ENCODE measurements at places on chromosomes 11 and 22.

GRCh38 chr11:81444297-81444696 is 1289.4 kb downstream of the FAM181B start:
- DNase-seq = no peak

GRCh38 chr11:130798280-130798679 is 118.0 kb downstream of the SNX19 start:
- DNase-seq = no peak

GRCh38 chr22:48177631-48178030 is 1415.2 kb downstream of the TBC1D22A start:
- no peak for DNase-seq

- peak; percentile 53 for DNase-seq
Observed at GRCh38 chr22:22810018-22810427, 77.6 kb upstream of the IGLL5 start.

DNA sequence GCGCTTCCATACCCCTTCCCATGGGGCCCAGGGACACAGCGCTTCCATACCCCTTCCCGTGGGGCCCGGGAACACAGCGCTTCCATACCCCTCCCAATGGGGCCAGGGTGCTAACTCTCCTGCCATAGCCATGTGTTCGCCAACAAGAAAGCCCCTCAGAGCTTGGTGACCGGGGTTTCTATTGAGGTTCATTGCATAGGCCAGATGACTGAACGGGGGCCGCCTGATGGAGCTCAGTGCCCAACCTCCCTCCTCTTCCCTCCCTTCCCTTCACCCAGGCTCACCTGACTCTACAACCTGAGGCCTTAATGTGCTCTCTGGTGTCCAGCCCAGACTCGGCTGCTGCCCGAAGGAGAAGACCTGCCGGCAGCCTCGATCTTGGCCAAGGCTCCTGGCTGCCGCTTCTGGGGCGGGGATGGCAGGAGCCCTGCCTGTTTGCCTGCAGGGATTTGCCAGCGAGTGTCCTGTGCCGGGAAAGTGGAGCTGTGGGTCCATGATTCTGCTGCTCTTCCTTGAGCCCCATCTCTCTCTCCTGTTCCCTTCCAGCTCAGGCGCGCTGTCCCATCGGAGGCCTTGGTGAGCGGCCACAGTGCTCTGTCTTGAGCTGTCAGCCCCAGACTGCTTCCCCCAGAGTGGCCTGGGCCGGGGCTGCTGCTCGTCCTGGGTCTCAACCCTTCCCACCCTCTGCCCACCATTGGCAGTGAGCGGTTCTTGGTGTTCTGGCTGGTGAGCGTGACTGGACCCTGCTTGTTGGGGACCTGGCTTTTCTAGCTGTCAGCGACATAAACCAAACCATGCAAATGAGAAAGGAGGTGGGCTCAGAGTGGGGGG is 267.0 kb downstream of the TBC1D22A start:
- no peak for DNase-seq

GRCh38 chr22:30873661-30874060 is 94.9 kb downstream of the MORC2 start:
- DNase-seq = no peak

DNA sequence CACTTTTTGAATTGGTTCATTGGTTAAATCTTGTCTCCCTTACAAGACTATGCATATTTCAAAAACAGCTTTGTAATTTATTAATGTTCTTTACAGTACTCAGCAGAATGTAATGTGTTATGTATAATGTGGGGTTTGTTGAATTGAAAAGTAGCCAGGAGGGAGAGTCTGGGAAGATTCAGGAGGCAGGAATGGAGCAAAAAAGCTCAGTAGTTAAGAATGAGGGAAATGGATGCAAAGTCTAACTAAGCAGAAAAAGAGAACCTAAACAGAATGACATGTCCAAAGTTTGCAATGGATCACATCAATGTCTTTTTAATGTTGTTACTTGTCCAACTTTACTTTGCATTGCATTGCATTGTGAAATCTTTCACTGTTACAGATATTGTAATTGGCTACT is 86.5 kb upstream of the CARD18 start:
- DNase-seq = no peak

DNA sequence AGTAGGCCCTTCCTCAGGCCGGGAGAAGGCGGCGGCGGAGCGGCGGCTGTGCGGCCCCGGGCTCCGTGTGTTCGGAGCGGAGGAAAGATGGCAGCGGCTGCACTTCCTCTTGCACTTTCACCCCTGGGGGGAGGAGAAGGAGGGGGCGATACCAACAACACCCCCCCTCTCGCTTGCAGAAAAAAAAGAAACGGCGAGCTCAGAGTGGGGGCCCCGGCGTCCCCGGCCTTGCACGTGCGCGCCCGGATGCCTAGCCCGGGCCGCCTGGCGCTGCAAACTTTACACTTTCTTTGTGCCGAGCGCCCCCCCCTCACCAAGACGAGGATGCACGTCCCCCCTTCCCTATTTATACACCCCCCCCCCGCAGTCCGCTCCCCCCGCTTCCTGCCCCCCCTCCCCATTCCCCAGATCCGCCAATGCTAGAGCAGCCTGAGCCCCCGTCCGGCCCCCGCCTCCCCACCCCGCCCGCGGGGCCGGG is at the start of gene PATZ1:
TSS of gene PATZ1 (minus strand) at position 92 of the 478 bp plus-strand sequence. CDS start 744 bp downstream, outside the sequence.
- peak; percentile 67 for DNase-seq

DNA sequence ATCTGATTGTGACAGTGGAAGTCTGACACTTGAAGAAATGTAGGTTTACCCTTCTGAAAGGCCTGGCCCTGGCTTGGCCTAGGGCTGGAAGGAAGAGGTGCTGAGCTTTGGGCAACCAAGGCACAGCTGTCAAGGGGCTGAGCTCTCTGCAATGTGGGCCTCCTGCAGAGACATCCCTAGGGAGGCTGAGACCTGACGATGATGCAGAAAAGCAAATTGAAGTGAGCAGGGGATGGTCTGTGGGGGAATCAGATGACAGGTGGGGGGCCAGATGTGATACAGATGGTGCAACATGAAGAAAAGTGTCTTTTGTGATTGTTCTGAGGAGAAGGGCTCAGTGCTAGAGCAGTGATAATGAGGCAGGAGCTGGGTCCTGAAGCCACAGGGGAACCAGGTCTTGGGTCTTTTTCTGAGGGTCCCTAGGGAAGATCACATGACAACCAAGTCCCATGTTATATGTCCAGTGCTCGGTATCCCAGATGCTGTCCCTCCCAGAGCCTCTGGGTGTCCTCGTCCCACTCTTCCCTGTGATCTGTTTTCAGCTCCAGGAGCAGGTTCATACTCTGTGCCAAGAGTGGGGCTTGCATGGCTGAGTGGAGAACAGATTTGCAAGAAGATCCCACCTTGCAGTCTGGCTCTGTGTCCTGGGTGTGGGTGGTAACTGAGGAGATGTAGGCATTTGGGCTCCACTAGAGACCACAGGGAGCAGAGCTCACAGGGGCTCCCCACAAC is 79.9 kb upstream of the VPREB1 start:
- DNase-seq = no peak

DNA sequence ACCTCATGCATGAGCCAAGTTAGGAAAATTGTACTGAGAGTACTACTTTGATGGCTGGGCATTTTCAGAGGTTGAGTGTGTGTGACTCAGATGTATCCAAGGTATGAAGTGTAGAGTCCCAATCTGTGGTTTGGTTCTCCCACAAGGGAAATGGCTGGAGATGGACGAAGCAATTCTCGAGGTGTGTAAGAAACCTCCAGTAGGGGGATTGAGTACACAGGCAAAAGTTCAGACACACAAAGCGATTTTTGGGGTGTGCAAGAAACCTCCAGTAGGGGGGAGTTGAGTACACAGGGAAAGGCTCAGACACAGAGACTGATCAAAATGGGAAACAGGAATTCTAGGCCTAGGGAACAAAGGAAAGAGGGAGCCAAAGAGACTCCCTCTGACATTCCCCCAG is 1536.3 kb downstream of the FAM181B start:
- no peak for DNase-seq

GRCh38 chr22:50148991-50149721 is 21.4 kb upstream of the PANX2 start:
- peak; percentile 60 for DNase-seq

DNA sequence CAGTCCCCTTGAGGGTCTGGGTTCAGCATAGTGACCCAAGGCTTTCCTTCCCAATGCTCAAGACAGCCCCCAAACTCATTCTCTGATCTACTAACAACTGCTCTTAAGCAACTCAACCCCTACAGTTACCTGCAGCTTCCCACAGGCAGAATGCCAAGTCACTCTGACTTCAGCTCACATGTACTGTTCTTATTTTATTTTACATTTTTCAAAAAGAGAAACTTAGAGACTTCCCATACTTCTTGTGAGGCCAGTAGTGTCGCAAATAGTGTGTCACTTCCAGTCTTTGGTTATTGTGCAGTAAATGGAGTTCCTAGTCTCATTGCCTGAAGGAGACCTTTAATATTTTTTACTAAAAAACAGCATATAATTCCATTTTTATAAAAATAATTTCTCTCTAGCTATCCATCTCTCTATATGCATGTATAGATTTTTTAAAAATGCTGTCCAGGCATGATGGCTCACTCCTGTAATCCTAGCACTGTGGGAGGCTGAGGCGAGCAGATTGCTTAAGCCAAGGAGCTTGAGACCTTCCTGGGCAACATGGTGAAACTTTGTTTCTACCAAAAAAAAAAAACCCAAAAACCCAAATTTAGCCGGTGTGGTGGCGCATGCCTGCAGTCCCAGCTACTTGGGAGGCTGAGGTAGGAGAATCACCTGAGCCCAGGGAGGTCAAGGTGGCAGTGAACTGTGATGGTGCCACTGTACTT is 41.8 kb downstream of the ENTHD1 start:
- no peak for DNase-seq

DNA sequence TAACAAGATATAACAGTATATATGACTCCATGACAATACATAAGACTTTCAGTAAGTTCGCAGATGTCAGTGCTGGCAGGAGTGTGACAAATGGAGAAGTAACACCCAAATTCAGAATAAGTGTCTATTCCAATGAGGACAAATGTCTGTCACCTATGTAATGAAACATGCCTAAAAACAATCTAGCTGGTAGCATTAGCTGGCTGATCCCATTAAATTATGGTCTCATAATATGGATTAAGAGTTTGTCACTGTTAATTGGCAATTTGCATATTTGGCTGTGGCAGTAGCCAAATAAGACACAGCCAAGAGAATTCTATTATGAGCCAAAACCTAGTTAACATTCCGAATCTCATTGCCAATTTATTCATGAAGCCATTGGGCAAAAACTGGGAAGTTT is 30.2 kb upstream of the CAVIN3 start:
- no peak for DNase-seq

DNA sequence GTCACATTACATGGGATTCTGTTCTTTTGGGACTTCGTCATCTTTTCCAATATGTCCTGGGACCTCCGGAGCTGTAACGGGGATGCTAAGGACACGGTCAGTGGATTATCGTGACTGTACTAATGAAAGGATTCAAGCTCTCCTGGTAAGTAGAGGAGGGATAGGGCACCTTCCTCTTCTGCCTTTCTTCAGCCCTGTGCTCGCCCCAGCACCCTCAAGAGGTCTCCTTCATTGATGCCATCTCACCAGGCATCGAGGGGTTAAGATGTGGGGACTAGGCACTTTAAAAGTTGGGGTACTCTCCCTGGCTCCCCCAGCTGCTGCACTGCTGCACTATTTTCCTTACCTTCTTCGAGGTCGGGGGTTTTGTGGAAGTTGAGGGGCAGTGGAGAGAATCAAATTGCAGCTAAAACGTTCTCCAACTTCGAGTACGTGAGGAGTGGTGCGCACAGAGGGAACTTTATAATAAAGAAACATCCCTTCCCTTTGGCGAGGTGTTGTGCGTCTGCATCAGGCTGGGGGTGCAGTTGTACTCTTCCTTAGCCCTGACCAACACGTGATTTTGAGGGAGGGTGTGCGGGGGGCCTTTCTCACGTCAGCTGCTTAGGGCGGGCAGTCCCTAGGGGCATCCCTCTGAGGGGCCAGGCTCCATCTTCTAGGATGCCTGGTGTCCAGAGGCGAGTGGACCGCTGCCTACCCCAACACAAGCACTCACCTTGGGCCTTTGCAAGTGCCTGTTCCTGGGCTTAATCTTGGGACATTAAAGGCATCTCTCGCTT is 96.1 kb downstream of the GRAMD1B start:
- DNase-seq = no peak

DNA sequence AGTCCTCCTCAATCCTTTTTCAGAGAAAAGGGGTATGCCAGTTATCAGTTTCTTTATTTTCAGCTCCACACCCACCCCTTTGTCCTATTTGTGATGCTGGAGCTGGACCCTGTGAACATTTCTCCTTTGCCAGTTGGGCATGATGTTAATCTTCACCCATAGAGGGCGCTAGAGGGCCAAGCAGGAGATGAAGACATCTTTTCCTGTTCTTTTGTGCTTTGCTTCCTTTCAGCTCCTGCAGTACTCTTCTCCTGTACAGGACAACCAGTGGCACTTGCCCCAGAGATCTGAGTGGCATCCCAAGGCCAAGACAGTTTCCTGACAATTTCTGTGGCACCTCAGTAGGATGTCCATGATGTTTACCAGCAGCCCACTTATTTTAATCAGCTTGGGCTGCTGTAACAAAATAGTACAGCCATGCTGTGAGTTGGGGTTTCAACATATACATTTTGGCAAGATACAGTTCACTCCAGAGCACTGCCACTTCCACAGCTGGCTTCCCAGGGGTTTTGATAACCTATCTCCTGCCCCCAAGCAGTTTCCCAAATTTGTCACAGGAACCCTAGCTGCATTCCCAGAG is 4.6 kb downstream of the SAA2 start:
- peak; percentile 31 for DNase-seq

GRCh38 chr11:8228231-8228630 is 35.4 kb downstream of the LMO1 start:
- no peak for DNase-seq

DNA sequence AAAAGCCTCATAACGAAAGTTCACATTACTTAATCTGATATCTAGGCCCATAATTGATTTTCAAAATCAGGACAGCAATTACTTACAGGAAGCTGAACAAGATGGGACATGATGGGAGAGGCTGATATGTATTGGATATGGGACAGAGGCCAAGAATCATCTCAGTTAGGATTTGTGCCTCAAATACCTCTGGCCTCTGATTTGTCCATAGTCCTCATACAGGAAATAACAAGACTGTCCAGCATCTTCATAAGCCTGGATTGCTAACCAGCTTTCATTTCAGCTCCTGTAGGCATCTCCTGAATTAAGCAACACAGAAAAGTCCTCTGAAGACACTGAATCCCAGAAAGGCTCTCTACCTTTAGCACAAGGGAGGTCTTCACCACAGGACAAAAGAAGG is 4.3 kb upstream of the MRGPRX4 start:
- no peak for DNase-seq

- no peak for DNase-seq
Observed at GRCh38 chr11:106216281-106216680, 138.8 kb downstream of the AASDHPPT start.

Data from activated T-helper 1 cell treated with Interleukin-2 at 50 U/mL for 16 hours (primary cell).